Kidney epithelial cell (primary cell): ENCODE measurements at places on chromosomes 11 and 22. TPM values are rescaled to one million over a fixed set of nuclear protein-coding genes. Genes with fewer than 3 reads are reported as not detected.
A peak's percentile ranks its signal among the peaks of the same experiment; 100 is the strongest.

The CD3E gene
- not detected in 2 replicates for total RNA-seq

The KCNJ4 gene
- not detected in 2 replicates for total RNA-seq

The SHISAL1 gene
- total RNA-seq: 0.71 and 1.4 TPM in 2 replicates

The KLHDC7B gene
- 16.3 and 20.1 TPM in 2 replicates for total RNA-seq

The SLC6A5 gene
- not detected in 2 replicates for total RNA-seq

The WBP2NL gene
- total RNA-seq: 0.68 and 2.6 TPM in 2 replicates

The KCNJ1 gene
- total RNA-seq: not detected in 2 replicates

The VPS26B gene
- total RNA-seq: 26.9 and 28.6 TPM in 2 replicates

The PDGFB gene
- 159 and 165 TPM in 2 replicates for total RNA-seq

The PATE2 gene
- 0.27 TPM in 1 of 2 replicates, not detected in the other for total RNA-seq

The SLC25A1 gene
- 82.7 and 98.8 TPM in 2 replicates for total RNA-seq

- DNase-seq: no peak
These were observed 82.3 kb downstream of the XRRA1 start for GRCh38 chr11:74866557-74866956.

- no peak for DNase-seq
These were observed 107.1 kb upstream of the OPCML start for GRCh38 chr11:133639408-133639807.

- DNase-seq: no peak
These were observed 3.5 kb downstream of the RAB3IL1 start for GRCh38 chr11:61913699-61914395.

GRCh38 chr11:74769055-74769707 lies 20.5 kb downstream of the RNF169 start:
- no peak for DNase-seq

DNA sequence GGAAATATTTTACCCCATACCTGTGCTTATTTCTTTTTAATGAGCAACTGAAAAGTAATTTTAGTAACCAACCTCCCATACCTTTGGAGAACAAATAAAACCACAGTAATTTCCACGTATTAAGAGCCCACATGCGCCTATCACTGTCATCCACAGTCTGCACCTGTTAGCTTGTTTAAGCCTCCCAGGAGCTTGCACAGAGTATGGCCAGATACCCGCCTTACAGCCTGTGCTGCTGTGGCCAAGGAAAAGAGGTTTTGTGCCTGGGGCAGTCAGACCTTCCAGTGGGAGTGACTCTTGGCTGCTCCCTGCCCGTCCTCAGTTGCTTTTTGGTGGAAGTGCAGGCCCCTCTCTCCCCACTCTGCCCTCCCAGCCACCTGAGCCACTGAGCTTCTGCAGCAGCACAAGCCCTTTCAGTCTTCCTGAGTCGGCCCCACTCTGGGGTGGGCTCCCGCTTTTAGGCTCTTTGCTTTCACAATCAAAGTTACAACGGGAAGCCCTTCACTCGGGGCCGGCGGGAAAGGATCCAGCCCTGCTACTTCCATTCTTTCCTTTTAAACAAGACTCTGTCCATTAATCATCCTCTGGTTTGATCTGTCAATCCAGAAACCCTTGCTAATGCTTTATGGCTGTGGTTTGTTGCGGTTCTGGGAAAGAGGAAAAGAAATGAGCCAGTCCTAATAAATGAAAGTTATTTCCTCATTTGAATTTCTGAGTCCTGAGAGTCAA lies 308.8 kb downstream of the TBC1D22A start:
- DNase-seq: no peak

GRCh38 chr11:74347381-74347780 lies 35.9 kb upstream of the P4HA3 start:
- DNase-seq: no peak

DNA sequence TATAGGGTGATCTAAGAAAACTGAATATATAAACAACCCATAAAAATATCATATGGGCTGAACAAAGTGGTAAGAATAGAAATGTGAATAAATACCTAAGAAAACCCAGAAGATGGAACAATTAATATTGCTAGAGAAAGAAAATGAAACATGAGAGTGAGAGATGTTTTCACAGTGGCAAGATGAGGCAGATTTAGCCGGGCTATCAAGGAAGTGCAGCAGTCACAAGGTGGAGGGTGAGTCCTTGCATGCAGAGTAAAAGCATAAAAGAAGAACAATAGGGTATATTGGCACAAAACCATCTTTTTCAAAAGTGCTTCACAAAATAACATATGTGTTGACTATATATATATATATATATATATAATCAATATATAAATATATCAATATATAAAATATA lies 49.6 kb downstream of the NOX4 start:
- no peak for DNase-seq

- peak; percentile 96 for DNase-seq
These were observed 52.1 kb downstream of the LHFPL7 start for GRCh38 chr22:24894220-24894975.

GRCh38 chr22:20128902-20129746 lies 2.5 kb upstream of the ZDHHC8 start:
- DNase-seq: no peak

DNA sequence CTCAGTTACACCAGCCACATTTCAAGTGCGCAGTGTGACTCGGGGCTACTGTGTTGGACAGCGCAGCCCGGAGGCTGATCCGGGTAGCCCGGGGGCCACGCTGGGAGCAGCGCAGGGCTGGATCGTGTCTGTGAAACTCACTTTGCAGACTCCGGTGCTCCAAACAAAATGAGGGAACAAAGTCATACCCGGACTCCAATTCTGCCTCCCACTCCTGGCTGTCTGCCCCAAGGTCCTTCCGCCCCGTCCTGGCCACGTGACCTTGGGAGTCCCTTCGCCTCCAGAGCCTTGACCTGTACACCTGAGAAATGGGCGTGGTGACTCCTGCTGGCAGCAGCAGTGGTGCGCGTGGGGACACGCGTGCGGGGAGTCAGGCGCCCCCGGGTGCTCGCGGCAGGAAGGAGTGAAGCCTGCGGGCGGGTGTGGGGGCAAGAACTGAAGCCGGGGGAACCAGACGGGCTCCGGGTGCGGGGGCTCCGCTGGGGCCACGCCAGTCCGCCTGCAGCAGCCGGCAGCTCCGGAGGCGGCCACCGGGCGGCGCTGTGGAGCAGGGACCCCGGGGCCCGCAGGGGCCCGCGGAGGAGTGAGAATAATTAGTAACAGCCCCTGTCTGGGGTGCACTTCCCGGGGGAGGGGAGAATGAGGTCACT lies 42.4 kb downstream of the KCNJ4 start:
- DNase-seq: no peak

- no peak for DNase-seq
These were observed 192.8 kb downstream of the GRIK4 start for GRCh38 chr11:120704256-120704750.

DNA sequence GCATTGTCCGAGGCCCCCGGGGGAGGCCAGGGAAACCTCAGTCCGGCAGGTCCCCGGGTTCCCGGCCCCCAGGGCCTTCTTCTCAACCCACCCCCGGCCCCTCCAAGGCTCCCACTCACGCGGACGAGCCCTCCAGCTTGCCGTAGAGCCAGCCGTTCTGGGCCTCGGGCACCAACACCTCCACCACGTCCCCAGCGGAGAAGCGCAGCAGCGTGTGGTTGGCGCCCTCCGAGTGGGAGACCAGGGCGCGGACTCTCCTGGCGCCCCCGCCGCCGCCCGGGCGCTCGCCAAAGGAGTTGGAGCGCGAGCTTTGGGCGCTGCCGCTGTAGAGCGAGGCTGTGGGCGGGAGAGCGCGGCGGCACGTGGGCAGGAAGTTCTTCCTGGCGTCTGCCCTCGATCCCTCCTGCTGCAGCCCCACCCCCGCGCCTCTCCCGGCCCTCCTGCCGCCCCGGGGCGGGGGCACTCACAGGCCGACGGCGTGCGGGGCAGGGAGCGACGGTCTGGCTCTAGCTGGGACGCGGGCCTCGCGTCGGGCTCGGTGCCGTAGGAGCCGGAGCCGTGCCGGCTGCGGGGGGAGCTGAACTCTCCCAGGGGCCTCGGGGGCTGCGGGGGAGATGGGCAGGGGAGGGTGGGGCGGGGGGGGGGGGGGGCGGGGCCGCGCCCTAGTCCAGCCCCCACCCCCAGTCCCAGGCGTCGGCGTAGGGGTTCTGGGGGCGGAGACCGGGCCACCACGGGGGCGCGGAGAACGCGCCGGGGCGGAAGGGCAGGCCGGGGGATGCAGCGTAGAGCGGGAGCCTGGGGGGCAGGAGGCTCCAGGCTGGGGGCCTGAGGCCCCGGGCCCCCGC lies 4.9 kb upstream of the SLC16A8 start:
- no peak for DNase-seq

DNA sequence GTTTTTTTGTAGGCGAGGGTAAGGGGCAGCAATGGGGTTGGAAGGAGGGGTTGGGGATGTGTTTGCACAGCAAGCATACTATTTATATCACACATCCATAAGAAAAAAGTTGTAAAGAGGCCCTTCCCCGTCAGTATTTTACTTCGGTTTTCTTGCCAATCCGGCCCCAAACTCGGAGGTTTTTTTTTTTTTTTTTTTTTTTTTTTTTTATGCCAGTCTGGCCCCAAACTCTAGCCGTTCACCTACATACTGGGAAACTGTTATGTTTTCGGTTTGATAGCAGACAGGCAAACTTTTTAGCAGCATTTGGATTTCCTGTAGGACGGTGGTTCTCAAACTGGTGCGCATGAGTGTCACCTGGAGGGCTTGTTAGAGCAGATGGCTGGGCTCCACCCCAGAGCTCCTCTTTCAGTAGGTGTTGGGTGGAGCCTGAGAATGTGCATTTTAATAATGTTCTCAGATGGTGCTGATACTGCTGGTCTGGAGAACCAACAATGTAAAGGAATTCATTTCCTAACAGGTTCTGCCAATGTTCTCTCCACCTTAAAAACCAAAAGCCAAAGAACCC lies 76.5 kb upstream of the ZBED5 start:
- no peak for DNase-seq

DNA sequence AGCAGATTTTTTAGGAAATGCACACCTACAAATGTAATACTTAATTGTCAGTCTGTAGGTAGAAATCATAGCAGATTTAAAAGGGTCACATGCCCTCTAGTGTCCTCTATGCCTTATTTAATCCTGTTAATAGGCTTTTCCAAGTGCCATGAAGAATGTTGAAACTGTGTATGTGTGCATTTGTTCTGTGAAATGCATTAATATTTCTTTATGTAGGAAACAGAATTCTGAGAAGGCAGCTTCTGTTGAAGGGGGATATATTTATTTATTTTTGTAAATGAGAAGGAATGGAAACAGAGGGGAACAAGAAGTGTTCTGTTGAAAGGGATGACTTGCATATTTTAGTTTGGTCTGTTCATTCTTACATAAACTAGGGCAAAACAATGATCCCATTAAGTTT lies 51.0 kb downstream of the SVIP start:
- DNase-seq: no peak

- no peak for DNase-seq
These were observed 13.8 kb upstream of the CASP12 start for GRCh38 chr11:104912102-104912501.

- DNase-seq: no peak
These were observed 130.4 kb downstream of the HIPK3 start for GRCh38 chr11:33387581-33387980.

- no peak for DNase-seq
These were observed 16.0 kb downstream of the KCNQ1OT1 start for GRCh38 chr11:2683806-2684205.

DNA sequence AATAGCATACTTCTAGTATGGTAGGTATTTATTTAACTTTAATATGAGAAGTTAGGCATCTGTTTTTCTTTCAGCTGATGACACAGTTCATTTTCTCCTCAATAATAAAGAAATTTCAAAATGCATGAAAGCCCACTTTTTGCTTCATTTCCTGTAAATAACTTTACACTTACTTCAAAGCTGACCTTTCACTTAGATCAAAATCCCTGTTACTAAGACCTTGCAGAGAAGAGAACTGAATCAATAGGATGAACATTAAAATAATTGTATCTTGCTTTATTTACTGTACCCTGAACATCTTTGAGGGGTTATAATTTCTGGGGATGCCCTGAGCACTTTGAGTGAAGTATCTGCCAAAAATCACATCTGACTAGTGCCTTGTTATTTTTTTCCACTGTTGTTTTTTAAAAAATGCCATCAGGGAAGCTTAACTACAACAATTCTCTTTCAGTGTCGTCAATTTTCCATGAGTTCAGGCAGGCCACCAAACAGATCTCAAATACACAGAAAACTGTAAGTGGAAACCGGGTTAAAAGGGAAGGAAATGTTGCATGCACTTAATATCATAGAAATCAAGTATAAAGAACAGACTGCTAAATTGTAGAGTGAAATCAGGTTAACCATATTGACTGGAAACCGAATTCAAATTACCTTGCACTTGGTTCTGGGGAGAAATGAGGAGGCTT lies 206.2 kb downstream of the MAML2 start:
- no peak for DNase-seq

- no peak for DNase-seq
These were observed 746.1 kb downstream of the CNTN5 start for GRCh38 chr11:99766811-99767210.

- no peak for DNase-seq
These were observed 533 bp downstream of the ELF5 start for GRCh38 chr11:34512840-34513681.

- DNase-seq: no peak
These were observed 582.9 kb downstream of the BRD1 start for GRCh38 chr22:49244466-49245420.

- DNase-seq: no peak
These were observed 611 bp upstream of the USP2 start for GRCh38 chr11:119382101-119382500.

DNA sequence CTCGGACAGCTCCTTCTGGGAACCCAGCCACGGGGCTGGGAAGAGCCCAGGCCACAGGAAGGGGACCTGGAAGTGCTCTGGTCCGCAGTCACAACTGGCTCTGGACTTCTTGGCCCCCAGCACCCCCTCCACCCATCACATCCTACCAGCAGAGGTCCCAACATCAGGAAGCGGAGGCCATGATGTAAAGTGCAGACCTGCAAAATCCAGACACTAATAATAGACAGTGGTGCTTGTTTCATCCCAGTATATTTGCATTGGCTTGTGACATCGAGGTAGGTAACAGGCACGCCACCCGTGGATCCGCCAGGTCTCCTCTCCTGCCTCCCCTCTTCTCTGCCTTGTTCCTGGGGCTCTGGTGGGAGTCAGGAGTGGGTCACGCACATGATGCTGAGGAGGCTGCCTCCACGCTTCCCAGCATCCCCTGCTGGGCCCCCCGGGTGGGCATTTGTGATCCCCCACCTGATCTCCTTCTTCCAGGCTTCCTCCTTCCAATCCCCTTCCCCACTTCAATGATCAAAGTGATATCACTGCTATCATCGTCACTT lies 1454.0 kb downstream of the BRD1 start:
- DNase-seq: no peak

GRCh38 chr22:31925056-31925455 lies 19.3 kb upstream of the YWHAH start:
- DNase-seq: no peak

DNA sequence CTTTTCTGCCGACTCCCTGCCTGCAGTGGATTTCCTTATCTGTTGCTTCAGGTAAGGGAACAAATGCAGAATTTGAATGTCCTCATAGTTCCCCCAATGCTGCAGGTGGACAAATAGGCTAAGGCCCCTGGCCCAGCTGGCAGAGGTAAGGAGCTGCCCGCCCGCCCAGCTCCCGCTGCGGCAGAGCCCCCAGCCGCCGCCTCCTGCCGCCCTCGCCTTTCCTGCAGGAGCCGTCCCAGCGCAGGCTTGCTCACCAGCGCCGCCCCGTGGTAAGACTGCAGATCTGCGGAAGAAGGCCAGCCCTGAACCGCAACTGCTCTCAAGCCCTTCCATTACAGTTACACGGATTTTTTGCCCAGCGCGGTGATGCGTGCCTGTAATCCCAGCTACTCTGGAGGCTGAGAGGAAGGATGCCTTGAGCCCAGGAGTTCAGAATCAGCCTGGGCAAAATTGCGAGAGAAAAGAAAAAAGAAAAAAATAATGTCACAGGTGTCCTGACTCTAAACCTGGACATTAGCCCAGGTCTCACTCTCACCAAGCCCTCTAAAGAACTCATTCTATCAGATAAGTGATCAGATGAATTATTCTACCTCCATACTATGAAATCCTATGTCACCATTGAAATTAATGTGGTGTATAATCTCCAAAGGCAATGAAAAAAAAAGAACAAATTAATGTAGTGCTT lies 51.2 kb upstream of the EMID1 start:
- peak; percentile 10 for DNase-seq
